ENCODE measurements at places on chromosomes 5 and 9.

- no peak for DNase-seq
Measured at GRCh38 chr5:134489227-134489944, 36.1 kb upstream of the JADE2 start.

DNA sequence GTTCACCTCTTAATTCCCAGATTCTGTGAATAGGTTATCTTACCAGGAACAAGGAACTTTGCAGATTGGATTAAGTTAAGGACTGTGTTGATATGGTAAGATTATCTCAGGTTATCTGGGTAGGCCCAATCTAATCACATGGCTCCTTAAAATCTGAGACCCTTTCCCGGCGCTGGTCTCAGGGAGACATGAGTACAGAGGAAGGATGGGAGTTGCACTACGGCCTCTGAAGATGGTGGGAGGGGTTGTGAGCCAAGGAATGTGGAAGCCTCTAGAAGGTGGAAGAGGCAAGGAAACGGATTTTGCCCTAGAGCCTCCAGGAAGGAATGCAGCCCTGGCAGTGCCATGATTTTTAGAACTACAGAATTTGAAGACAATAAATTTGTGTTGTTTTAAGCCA, 95.1 kb downstream of the AK8 start:
- no peak for DNase-seq

GRCh38 chr5:123279136-123279535, 144.1 kb downstream of the CEP120 start:
- no peak for DNase-seq

GRCh38 chr5:85010014-85010562, 625.4 kb upstream of the EDIL3 start:
- DNase-seq: no peak
